Trophoblast cell (in vitro differentiated cells and primary cell): ENCODE measurements at places on chromosomes 1 and 21.
A peak's percentile ranks its signal among the peaks of the same experiment; 100 is the strongest.

- DNase-seq: peak; percentile 4
These were observed 569 bp downstream of the ATF3 start for GRCh38 chr1:212608959-212609700.

DNA sequence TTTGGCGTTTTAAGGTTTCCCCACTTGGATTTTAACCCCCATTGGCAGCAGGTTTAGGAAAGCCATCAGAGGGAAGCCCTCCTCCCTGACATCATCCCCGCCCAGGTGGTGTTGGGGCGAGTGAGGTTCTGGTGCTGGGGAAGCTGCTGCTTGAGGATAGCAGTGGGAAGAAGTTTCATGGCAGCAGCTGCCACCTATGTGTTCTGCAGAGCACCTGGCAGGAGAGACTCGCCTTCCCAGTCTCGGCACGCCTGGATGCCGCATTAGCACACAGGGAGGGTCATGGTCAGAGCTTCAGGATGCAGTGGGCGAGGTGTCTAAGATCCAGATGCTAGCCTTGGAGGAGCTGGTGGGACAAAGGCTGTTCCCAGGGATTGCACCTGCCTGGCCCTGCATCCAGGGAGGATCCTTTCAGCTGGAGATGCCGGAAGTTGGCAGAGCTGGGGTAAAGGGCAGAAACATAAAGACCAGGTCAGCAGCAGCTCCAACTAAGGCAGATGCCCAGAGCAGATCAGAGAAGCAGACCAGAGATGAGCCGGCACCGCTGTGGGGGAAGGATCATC, 33.9 kb downstream of the ABCG1 start:
- DNase-seq: no peak

DNA sequence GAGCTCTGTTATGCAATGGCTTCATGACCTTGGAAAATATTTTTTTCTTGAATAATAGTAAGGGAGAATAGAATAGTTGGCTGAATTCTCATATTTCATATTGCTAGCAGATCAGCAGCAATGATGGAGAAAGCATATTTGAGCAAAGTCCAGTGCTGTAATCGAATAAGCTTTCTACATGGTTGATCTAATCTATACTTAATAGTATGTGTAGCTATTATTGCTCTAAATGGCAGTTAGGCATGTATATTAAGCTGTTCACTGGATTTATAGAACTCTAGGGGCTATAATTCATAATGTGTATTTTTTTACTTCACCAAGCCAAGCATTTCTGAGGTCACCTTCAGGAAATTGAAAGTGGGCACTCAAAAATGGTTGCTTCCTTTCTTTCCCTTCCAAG, 10.0 kb upstream of the IL19 start:
- no peak for DNase-seq

- no peak for DNase-seq
These were observed 5.8 kb downstream of the LAMC2 start for GRCh38 chr1:183191833-183192232.

DNA sequence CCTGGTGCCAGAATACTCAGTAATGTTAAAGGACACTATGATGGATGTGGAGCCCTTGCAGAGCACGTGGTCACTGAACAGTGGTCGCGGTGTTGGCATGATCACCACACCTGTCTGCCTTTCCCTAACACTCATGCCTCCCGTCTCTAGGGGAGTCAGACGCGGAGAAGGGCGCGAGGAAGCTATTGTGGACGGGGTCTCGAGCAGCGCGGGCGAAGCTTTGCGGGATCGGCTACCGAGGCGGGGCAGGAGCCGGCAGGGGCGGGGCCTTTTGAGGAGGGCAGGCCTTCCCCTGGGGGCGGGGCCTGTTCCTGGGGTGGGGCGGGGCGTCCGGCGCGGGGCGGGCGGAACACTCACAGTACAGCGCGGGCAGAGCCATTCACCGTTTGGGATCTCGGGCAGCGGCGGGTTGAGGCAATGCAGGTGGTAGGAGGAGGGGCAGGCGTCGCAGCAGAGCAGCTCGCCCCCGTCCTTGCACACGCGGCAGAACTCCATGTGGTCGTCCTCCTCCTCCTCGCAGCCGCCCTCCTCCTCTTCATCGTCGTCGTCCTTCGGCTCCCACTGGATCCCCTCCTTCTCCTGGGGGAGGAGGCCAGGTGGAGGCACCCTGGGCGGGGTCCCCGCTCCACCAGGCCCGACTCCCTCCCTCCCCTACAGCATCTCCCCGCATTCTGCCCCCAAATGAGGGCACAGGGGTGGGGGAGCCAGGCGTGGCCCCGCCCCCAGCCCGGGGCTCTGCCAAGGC, 31.5 kb downstream of the CHD5 start:
- peak; percentile 8 for DNase-seq

- no peak for DNase-seq
These were observed 123.5 kb downstream of the OLFML2B start for GRCh38 chr1:161900160-161900559.

GRCh38 chr1:169604781-169605560, 18.7 kb upstream of the F5 start:
- no peak for DNase-seq

- peak; percentile 87 for DNase-seq
These were observed 64.3 kb downstream of the PRKAA2 start for GRCh38 chr1:56709269-56709880.

DNA sequence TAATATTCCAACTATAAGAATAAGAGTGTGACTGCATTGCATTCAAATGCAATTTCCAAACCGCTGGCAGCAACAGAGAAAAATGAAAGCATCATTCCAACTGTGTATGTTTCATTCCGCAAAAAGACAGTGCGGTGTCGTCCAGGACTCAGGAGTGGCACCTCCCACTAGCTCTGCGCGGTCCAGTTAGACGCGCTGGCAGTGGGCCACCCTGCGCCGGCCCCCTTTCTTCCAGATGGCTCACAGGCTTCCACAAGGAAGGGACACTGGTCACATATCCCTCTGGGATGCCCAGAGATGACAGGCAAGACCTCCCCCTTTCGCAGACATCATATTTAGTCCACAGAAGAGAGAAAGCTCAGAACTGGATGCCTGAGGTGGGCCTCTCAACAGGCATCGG, 11.9 kb downstream of the WRAP73 start:
- DNase-seq: peak; percentile 47

DNA sequence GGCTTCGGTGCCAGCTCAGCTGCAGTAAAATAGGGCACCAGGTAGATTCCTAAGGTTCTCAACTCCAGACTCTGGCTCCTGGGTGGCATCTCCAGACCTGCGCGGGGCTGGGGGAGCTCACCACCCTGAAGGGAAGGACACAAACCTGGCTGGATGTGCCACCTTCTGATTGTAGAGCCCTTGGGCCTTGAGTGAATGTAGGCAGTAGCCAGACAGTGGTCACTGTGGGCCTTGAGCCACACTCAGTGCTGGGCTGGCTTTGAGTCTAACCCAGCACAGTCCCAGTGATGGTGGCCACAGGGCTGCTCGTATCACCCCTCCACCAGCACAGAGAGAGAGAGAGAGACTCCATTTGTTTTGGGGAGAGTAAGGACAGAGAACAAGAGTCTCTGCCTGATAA, 38.0 kb upstream of the SH3GLB1 start:
- no peak for DNase-seq

GRCh38 chr1:2108213-2108876, 58.1 kb downstream of the PRKCZ start:
- DNase-seq: peak; percentile 57

GRCh38 chr1:178796013-178796412, 71.0 kb downstream of the RALGPS2 start:
- DNase-seq: no peak

GRCh38 chr1:182257369-182258063, 134.1 kb downstream of the GLUL start:
- DNase-seq: no peak

GRCh38 chr21:28550057-28550825, 442.4 kb downstream of the LTN1 start:
- no peak for DNase-seq
